ENCODE measurements at places on chromosomes 4 and X.

- no peak for DNase-seq
Measured at GRCh38 chrX:109928596-109929335, 74.1 kb upstream of the TMEM164 start.

DNA sequence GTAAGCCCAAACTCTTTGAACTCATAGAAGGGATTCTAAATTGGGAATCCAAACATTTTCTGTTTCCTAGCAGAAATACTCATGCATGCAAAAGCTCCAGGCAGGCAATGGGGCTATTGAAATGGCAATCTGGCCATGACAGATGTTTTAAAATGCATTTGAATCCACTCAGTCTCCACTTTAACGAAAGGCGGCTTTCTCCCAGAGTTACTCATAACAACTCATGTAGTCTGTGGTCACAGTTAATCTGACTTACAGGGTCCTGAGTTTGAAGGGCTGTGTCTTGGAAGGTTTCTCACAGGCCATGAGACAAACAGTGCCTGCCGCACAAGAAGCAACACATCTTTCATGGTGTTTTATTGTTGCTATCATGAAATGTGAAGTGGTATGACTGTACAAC is 185.7 kb downstream of the AMELX start:
- no peak for DNase-seq

DNA sequence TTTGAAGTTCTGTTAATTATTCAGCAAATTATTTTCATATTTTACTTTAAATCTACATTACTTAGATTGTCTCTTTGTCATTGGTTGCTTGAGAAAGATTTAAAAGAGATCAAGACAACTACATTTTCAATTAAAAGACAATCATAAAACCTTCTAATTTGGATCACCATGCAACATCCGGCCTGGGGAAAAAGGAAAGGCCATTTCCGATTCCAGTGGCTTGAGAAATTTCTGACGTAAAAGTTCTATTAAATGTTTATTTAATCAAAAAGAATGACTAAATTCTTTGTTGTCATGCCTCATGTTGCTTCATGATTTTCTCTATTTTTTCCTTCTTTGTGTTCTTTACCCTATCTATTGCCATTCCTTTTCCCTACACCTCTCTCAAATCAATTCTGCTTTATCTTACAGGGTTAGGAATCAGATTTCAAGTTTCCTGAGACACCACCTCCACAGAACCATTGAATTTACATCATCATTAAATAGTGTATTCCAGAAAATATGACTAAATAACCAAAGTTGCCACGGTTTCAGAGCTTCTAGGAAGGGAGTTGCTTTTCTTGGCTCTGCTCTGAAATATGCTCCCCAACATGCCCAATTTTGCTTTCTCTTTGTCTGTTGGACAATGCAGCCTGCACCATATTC is 124.6 kb upstream of the ACSL4 start:
- DNase-seq = no peak

DNA sequence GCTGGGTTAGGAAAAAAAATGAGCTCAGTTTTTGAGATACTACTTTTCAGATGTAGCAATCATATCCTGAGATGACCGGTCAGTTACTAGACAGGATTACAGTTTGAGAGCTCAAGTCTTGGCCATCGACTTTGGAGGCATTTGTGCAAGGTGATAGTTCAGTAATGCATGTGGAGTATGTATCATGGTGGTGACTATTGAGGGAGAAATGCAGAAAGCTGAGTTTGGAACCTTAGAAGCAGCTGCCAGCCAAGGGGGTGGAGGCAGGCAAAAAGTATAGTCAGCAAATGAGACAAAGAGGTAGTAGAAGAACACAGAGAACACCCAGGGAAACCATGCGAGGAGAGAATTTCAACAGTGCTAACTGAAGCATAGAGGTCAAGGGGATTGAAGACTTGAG is 48.7 kb upstream of the SLC4A4 start:
- no peak for DNase-seq

DNA sequence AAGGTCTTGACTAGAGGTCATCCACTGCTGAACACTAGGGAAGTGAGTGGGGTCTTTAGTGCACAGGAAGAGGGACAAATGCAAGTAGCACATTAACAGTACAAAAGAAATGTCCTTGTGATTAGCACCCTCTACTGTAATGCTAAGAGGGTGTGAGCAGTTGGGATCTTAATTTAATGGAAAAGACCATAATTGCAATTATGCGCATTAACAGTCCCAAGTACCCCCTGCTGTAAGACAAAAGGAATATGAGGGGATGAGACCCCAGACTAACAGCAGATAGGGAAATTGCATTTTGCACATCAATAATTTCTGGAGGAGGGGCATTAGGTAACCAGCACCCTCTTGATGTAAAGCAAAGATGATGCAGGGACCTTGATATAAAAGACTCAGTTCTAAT is 285.0 kb downstream of the CHIC1 start:
- no peak for DNase-seq

DNA sequence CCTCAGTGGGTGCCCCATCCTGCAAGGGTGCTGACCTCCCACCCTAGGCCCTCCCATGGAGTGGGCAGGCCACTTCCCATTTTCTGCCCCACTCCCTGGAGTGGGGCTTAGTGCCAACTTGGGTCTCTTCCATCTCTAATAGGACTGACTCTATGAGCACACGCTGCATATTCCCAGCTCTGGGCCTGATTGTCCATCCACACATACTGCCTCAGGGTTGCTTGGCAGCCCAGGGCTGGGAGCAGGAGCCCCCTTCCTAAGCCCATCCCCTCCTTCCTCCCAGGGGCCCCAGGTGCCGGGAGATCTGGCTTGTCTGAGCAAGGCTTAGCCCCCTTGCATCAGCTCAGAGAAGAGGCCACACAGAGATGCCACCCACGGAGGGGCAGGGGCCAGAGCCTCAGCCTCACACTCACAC is 55.1 kb downstream of the PJA1 start:
- no peak for DNase-seq

DNA sequence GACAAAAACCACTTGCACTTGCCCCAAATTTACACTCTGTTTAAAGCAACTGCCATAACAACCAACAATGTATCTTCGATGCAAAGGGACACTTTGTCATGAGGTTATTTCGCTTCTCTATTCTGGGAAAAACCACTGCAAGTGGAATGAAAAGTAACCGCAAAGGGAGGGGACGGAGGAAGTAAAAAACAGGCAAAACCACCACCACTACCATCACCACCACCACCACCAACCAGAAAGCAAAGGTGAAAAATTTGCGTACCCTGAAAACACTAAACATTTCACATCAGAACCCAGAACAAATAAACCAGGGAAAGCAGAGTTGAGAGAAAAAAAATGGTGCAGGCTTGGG is 1.2 kb upstream of the N4BP2 start:
- DNase-seq = peak; percentile 54

DNA sequence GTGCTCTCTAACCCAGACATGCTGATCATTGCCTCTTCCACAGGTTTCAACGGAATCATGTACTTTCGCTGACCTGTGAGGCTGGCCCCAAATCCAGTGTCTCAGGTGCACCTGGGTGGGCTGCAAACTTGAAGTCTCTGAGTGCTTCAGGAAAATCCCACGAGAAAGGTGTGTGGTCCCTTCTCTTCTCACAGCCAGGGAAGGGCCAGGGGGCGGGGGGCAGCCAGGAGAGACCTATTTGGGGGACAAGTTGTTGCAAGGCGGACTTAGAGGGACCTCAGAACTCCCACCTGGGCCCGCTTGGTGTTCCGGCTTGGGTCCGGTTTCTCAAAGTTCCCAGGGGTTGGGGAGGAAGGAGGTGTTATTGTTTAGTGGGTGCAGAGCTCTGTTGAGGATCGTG is 80.0 kb downstream of the HMX1 start:
- no peak for DNase-seq

DNA sequence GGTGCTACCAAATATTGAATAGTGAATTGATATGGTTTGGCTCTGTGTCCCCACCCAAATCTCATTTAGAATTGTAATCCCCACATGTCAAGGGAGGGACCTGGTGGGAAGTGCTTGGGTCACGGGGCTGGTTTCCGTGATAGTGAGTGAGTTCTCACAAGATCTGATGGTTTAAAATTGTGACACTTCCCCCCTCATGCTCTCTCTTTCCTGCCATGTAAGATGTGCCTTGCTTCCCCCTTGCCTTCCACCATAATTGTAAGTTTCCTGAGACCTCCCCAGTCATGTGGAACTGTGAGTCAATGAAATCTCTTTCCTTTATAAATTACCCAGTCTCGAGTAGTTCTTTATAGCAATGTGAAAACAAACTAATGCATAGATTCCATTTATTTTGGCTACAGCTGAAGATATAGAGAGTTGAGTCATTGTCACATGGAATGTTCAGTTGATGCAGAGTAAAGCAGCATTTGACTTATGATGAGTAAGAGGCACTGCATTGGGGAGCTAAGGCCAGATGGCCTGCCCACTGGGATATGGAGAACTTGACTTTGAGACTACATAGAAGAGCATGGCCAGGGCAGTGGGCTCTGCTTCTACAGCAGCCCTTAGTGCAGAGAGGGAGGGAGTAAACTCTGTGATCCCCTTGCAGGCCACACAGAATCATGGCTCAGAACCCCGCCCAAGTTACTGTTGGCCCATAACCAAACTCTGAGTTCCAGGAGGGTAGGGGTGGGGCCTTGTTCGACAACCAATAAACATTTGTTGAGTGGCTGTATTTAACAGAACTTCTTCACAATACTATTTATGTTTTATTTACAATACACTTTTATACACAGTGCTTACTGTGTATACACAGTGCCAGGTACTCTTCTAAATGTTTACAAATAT is 34.2 kb downstream of the RAI2 start:
- no peak for DNase-seq

- no peak for DNase-seq
Measured at GRCh38 chr4:68630371-68630770, 40.1 kb downstream of the UGT2B15 start.

- DNase-seq = no peak
Measured at GRCh38 chr4:115219862-115220261, 106.4 kb upstream of the NDST4 start.

- DNase-seq = peak; percentile 23
Measured at GRCh38 chr4:118280501-118281218, 72.1 kb downstream of the PRSS12 start.

DNA sequence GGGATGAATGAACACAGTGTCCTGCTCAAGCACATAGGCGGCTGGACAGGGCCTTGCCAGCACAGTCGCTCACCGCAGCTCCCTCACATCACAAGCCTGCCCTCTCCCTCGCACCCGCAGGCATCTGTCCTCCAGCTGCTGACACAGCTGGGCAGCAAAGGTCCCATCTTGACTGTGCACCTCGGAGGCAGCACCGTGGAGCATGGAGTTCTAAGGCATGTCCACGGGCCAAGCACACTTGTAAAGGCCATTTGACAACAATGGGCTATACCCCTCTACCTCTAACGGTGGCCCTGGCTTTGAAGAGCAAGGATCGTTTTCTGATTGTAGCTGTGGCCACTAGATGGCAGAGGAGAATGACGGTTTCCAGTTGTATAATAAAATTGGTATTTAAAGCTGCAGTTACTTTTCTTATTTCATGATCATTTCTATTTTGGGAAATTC is 53.8 kb downstream of the APLN start:
- no peak for DNase-seq

DNA sequence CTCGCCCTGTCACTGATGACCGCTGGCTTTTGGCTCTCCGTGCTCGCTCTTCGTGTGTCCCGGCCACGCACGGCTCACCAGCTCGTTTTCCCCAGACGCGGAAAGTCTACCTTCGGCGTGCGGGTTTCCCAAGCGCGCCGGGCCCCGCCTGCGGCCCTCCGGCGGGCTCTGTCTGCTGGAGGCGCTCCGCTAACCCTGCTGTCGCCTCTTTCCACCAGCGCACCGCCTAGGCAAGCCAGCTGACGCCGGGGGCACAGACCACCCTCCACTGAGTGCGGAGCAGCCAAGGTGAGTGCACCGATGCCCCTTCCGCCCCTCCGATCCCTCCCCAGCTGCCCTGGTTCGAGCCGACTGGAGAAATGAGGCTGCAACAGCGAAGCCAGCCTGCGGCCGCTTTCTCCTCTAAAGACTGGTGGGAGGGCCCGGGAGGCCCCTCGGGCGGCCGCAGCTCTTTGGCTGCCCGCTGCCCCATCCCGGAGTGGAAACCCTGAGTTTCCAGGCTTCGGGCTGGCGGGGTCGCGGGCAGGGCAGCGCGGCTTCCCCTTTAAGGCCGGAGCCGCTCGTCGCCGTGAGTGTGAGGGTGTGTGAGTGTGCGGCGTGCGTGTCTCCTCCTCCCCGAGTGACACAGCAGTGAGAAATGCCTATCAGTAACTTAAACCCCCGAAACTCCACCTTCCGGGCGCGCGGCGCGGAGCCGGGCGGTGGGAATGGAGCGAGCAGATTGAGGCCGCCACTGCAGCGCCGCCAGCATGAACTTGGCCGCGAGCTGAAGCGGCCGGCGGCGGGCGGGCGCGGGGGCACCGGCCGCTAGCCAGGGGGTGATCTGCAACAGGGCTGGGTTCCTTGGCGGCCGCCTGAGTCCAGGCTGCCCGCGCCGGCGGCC is at the start of gene MAMLD1:
Gene MAMLD1 (plus strand): TSS at position 719 of the 883 bp plus-strand sequence. CDS start 82,200 bp downstream, outside the sequence.
- peak; percentile 56 for DNase-seq

DNA sequence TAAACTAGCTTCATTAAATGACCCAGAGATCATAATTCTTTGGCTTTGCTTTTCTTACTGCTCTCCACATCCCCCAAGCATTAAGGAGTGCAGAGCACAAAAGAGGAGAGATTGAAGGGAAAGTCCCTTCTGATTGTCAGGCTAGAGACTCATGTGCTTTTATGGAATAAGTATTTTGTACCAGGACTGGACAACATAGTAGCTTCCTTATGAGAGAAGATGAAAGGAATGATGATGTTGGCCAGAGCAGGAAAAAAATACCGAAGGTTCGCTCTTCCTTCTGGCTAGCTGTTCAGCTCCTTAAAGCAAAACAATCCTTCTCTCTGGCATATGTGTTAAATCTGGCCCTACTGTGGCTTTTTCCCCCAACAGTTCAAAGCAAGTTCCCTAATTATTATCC is 53.1 kb downstream of the HOPX start:
- DNase-seq = no peak

GRCh38 chrX:54695816-54696487 is 102.1 kb downstream of the ITIH6 start:
- no peak for DNase-seq

DNA sequence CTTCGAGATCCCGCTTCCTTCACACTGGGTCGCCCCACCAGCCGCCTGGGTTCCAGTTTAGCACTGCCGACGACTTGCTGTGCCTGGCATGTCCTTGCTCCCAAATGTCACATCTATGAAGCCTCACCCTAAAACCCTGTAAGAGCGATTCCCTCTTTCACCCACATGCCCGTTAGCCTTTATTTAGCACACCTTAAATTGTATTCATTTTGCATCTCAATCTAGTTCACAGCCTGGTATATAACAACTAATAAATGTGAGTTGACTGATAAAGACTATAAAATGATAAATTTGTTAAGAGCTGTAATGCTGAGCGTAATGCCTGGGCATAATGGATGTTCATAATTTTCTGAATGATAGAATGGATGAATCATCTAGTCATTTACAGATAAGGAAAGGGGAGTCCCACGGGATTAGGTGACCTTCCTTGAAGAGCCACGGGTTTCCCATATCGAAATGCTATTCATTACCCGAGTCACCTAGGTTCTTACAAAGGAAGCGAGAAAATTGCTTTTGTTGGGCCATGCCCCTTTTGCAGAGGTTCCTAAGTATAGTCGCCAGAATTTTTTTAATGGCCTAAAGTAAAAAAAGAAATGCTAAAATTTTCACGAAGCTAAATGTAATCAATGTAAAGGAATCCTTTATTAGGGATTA is 1.1 kb upstream of the AP1S2 start:
- DNase-seq = no peak

- no peak for DNase-seq
Measured at GRCh38 chr4:11489453-11490083, 60.9 kb upstream of the HS3ST1 start.

All from activated naive CD8-positive, alpha-beta T cell treated with anti-CD3 and anti-CD28 coated beads, Interleukin-2, amount 50 U/mL, for 24 hours (primary cell).